ENCODE measurements at places on chromosomes 2 and 18. TPM values are rescaled to one million over a fixed set of nuclear protein-coding genes. Genes with fewer than 3 reads are reported as not detected.

Gene PGAP1
- polyA plus RNA-seq: 1.4 TPM

Gene PRKAG3
- polyA plus RNA-seq: 0.20 TPM

Gene SSB
- 133 TPM for polyA plus RNA-seq

Gene NFE2L2
- polyA plus RNA-seq: 103 TPM

Gene NYAP2
- 0.15 TPM for polyA plus RNA-seq

Gene LRATD1
- polyA plus RNA-seq: 1.9 TPM

Gene ASPRV1
- 1.1 TPM for polyA plus RNA-seq

Gene MPP4
- not detected for polyA plus RNA-seq
